ENCODE measurements at places on chromosomes 4 and X.

GRCh38 chr4:21876711-21877110 is 71.9 kb downstream of the KCNIP4 start:
- no peak for DNase-seq

- no peak for DNase-seq
These were observed 1010.8 kb downstream of the STPG2 start for GRCh38 chr4:97132435-97132834.

DNA sequence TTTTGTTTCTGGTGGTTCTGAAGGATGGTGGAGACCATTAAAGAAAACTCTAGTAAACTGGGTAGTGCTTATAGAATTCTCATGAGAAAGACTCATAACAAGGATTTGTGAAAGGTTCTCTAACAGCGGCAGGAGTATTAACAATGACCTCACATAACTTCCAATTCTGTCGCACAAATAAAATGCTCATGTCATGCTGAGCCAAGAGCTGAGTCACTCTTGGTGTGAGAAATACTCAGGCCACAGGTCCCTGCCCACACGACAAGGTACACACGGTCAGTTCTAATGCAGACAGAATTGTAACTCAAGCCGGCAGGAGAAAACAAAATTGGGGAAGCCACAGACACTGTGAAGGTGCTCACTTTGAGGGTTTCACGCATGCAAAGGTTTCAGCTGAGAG is 34.4 kb upstream of the C4orf50 start:
- no peak for DNase-seq

DNA sequence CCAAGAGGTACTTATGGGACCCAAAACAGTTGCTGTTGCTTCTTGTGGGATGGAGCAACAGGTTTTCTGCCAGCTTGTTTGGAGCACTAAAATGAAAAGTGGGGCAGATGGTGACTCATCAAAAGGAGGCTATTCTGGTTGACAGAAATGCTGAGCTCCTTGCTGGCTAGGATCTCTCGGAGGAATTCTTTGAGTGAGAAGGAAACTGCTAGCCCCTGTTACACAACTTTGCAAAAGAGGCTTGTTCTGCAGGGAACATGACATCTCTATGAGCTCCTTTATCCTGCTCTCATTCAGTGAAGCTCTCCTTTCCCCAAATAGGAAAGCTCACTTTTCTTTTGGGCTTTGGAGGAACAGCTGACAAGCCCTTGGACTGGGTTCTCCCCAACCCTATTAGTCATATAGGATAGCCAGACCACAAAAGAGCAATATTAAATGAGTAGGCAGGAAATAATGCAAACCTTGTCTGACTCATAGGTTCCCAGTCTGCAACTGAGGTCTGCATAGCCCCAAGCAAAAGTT is 108.3 kb downstream of the CDS1 start:
- DNase-seq = no peak

- DNase-seq = no peak
These were observed 407.6 kb downstream of the ANKRD50 start for GRCh38 chr4:124304941-124305340.

- no peak for DNase-seq
These were observed 88.6 kb downstream of the ZIC3 start for GRCh38 chrX:137654481-137654880.

- DNase-seq = no peak
These were observed 753.8 kb upstream of the PCDH7 start for GRCh38 chr4:29966386-29966785.

- DNase-seq = no peak
These were observed 38.9 kb downstream of the CNGA2 start for GRCh38 chrX:151773434-151773833.

DNA sequence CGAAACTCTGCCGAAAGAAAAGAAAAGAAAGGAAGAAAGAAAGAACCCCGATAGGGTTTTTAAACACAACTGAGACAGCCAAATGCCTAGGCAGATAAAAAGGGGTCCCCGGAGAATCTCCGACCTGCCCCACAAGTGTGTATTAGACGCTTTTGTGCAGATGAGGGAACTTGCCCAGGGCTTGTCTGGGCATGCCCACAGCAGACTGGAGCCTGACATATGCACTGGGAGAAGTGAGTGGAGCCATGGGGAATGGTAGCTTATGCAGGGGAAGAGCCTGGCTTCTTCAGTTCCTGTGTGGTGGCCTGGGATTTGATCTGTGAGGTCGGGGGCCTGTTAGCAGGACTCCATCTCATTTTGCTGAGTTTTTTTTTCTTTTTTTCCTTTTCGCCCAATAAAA is 199.0 kb downstream of the GPC3 start:
- no peak for DNase-seq

- no peak for DNase-seq
These were observed 82.3 kb downstream of the PRSS12 start for GRCh38 chr4:118270492-118270891.

- no peak for DNase-seq
These were observed 8.5 kb downstream of the NAT8L start for GRCh38 chr4:2067446-2068197.

DNA sequence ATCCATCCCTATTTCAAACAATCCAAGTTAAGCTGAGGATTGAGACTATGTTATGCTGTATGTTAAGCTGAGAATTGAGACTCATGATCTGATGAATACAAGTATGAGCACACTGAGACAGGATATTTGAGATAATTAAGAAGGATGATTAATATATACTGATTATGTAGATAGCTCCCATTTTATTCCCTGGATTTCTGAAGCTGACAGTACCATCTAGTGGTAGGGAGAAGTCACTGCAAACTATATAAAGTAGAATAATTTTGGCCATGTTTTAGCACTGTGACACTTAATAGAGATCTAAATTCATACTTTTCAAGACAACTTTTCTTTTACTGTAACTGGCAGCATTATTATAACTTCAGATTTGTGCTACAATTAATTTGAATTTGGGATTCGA is 63.8 kb upstream of the HPRT1 start:
- no peak for DNase-seq

- no peak for DNase-seq
These were observed 138.2 kb upstream of the AADAT start for GRCh38 chr4:170227928-170228327.

- DNase-seq = no peak
These were observed 44.7 kb downstream of the MAGEB17 start for GRCh38 chrX:16212024-16212423.

- no peak for DNase-seq
These were observed 106.0 kb downstream of the TBCK start for GRCh38 chr4:106210021-106210420.

DNA sequence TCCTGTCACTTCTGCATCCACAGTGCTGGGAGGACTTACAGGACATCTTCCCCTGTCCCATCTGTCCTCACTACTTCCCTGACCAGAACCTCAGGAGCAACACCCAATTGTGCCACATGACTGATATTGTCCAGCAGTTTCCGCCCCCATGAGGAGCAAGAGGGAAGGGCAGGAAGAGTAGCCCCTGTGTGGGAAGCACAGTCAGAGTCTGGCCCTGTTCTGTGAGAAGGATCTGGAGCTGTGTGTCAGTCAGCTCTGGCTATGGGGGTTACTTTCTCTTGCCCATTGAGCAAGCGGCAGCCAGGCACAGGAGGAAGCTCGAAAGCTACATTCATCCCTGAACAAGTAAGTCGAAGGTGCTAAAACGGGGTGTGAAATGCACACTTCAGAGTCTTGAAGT is 14.8 kb upstream of the TRIM60 start:
- DNase-seq = no peak

DNA sequence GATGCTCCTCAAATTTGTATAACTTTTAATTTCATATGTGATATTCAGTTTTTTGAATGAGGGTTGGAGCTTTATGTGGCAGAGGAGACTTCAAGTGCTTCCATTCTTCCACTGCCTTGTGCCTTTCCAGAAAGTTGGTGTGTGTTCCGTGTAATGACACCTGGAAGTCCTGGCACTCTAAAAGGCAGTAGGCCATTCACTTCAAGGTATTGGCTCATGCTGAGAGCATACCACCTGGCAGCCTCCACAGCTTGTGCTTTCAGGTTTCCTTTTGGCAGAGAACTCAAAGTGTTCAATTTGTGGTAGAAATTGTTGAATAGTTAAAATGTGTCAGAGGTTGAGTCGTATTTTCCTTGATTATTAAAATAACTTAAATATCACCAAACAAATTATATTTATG is 49.6 kb downstream of the GRIA2 start:
- no peak for DNase-seq

GRCh38 chr4:108559068-108559793 is 61.1 kb upstream of the RPL34 start:
- no peak for DNase-seq

DNA sequence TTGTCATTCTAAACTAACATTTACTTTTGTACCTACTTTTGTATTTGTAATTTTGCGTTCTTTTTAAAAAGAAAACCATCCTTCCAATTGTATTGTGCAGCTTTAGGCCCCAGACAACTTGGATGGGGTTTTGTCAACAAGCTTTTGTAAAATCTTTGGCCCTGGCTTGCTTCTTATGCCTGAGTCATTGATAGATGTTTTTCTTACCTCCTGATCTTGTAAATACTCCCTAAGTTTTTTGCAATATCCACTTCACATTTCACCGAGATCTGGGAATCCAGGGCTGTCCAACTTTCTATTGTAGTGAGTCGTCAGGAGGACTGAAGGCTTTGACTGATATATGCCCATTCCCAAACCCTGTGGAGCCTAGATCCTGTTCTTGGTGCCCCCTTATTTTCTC is 126.9 kb upstream of the GUCY1A1 start:
- DNase-seq = no peak

- no peak for DNase-seq
These were observed 266.8 kb upstream of the PUDP start for GRCh38 chrX:7414753-7415152.

DNA sequence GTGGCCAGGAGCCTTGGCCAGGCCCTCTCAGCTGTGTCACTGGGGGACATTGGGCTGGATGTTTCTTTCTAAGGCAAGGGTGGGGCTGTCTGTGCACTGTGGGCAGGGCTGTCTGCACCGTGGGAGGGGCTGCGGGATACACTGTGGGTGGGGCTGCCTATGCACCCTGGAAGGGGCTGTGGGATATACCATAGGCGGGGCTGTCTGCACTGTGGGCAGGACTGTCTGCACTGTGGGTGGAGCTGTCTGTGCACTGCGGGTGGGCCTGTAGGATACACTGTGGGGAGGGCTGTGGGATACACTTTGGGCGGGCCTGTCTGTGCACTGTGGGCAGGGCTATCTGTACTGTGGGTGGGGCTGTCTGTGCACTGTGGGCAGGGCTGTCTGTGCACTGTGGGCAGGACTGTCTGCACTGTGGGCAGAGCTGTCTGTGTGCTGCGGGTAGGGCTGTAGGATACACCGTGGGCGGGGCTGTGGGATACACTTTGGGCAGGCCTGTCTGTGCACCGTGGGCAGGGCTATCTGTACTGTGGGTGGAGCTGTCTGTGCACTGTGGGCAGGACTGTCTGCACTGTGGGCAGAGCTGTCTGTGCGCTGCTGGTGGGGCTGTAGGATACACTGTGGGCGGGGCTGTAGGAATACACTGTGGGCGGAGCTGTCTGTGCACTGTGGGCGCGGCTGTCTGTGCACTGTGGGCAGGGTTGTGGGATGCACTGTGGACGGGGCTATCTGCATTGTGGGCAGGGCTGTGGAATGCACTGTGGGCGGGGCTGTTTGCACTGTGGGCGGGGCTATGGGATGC is 31.1 kb downstream of the ACOX3 start:
- DNase-seq = no peak

GRCh38 chrX:97402333-97402732 is 518.6 kb downstream of the RPA4 start:
- DNase-seq = no peak

DNA sequence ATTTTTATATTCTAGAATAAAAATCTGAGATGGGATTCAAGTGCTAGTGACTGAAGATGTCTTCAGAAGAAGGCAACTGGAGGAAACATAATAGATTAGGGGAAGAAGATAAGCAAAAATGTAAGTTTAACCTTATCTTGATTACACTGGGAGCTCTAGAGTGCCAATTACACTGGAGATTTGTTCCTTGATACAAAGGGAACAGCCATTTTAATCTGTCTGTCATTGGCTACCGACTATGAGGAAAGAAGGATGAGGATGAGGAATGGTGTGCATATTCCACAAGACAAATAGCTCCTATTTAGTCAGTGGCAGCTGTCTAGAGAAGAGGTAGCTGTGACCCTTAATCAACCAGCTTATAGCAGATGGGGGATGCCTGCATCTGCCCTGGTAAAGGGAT is 1034.5 kb upstream of the IGFBP7 start:
- DNase-seq = no peak

GRCh38 chr4:30525662-30526315 is 194.4 kb upstream of the PCDH7 start:
- DNase-seq = no peak

- DNase-seq = no peak
These were observed 390.8 kb upstream of the BOD1L1 start for GRCh38 chr4:14018191-14018853.

DNA sequence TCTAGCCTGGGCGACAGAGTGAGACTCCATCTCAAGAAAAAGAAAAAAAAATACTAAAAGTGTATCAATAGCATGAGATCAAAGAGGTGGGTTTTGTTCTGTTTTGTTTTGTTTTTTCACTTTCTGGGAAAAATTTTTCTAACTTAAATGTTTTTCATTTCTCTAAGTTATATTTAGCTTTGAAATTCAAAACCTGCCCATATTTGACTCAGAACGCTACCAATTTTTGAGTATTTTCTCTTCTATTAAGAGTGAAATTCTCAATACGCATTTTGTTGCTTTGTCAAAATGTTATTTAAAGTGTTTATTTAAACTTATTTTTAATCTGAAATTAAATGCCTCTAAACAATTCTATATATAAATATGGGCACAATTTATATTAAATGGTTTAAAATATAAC is 39.6 kb downstream of the GSTCD start:
- DNase-seq = no peak

GRCh38 chr4:55004831-55005230 is 120.6 kb downstream of the KDR start:
- no peak for DNase-seq

DNA sequence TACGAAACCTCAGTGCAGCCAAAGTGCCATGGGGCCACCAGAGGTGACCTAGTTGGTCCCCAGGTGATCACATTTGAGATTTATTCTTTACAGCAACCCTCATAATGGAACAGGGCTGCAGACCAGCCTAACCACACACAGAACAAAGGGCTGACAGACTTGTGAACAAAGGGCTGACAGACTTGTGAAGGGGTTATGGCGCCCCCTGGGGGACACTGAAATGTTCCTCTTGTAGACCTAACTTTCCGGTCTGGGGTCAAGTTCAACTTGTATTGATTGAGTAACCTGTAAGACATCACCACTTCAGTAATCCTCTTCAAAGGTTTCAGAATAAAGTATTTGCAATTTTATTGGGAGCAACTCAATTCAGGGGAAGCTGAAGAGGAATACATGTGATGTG is 175.9 kb upstream of the RPS6KA3 start:
- peak; percentile 60 for DNase-seq

DNA sequence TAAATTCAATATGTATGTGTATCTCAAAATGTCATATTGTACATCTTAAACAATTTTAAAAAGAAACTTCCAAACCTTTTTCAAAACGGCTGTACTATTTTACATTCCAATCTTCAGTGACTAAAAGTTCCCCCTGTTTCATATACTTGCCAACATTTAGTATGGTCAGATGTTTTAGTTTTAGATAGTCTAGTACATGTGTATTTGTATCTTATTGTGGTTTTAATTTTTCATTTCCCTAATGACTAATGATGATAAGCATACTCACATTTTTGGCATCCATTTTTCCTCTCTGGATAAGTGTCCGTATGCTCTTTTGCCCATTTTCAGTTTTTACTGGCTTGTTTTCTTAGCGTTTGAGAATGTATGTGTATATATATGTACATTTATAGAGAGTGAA is 212.2 kb upstream of the MAGEB18 start:
- no peak for DNase-seq

- no peak for DNase-seq
These were observed 48.9 kb upstream of the CD99 start for GRCh38 chrX:2642146-2642545.

GRCh38 chr4:108683479-108683878 is 33.1 kb downstream of the OSTC start:
- DNase-seq = no peak
